ENCODE measurements at places on chromosomes 3 and 15.

DNA sequence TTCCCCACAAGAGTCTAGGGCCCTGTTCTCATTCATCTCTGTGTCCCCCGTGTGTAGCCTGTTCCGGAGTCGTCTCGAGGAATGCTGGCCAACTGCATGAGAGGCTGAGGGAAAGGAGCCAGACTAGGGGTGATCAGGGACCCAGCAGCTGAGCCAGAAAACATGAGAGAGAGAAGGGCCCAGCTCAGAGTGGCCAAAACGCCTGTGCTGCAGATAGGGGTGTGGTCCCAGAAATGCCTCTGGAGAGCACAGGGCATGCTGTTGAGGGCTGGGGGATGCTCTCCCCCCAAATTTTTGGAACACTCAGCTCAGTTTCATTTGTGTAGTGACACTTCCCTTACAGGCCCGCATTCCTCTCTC lies 14.1 kb downstream of the CYP1A2 start:
- DNase-seq = no peak

- no peak for DNase-seq
These were observed 173.4 kb upstream of the TPM1 start for GRCh38 chr15:62869116-62869515.

DNA sequence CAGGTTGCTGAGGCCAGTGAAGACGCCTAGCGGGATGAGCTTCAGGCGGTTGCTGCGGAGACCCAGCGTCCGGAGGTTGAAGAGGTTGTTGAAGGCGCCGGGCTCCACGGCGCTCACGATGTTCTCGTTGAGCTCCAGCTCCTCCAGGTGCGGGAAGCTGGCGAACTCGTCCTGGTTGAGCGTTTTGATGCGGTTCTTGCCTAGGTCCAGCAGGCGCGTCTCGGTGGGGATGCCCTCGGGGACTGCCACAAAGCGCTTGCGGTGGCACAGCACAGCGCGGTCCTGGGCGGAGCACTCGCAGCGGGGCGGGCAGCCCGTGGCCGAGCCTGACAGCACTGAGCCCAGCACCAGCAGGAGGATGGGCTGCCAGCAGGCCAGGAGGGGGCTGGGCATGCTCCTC lies 17.2 kb downstream of the LINGO1 start:
- no peak for DNase-seq

GRCh38 chr3:197204736-197205135 lies 93.7 kb downstream of the DLG1 start:
- DNase-seq = no peak

- DNase-seq = peak; percentile 29
These were observed 9.5 kb downstream of the SEC22C start for GRCh38 chr3:42572278-42572677.

DNA sequence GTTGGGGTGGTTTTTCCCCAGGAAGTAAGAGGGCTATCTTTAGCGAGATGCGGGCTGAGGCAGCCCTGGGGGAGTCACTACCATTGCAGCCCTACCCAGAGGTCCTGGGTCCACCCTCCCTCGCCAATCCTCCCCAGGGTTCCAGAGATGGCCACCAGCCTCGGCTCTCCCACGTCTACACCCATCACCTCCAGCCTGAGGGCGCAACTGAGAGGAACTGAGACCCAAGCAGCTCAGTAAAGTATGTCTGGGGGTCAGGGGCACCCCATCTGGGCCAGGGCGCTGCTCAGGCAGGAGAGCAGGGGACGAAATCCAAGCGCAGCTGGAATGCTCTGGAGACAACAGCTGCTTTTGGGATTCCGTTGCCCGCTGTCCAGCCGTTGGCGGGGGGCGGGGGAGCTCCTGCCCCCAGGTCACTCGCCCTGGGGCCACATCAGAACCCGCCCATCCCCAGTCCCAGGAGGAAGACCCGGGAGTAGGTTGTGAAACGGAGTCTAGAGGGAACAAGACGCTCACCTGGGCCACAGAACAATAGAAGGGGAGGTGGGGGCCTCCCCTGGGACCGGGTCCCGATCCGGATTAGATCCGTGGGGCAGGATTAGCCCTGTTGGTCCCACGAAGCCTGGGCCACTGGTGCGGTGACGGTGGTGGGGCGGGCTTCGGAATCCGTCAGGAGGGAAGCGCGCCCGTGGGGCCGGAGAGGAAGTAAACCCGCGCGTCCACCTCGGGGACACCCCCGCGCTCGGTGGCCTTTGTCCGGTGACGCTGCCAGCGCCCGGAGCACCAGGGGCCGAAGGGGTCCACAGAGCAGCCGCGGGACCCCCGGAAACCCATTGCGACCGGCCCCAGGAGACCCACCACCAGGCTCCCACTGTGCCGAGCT lies 1.4 kb upstream of the NDUFAF3 start:
- DNase-seq = no peak

- peak; percentile 60 for DNase-seq
These were observed 1.5 kb downstream of the ZIC1 start for GRCh38 chr3:147410526-147411237.

DNA sequence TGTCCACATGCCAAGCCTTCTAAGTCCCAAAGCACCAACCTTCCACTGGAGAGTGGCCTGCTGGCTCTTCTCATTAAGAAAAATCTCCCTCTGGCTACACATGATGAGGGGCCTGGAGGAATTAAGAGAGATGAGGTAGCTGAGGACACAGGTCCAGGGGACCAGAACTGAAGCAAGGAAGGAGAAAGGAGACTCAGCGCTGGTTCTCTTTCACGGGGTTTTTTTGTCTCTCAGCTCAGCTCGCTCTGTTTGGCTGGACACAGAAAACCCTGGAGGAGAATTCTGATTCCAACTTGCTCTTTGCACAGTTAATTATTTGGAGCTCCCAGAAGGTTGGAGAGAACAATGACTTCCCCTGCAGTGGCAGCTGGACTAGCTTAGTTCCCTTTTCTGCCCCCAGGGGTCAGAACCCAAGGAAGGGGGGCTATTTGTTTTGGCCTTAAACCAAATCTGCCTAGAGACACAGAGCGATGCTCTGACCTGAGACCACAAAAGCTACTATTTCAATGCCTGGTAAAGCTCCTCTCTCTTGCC lies 507.6 kb downstream of the FHIT start:
- DNase-seq = no peak

DNA sequence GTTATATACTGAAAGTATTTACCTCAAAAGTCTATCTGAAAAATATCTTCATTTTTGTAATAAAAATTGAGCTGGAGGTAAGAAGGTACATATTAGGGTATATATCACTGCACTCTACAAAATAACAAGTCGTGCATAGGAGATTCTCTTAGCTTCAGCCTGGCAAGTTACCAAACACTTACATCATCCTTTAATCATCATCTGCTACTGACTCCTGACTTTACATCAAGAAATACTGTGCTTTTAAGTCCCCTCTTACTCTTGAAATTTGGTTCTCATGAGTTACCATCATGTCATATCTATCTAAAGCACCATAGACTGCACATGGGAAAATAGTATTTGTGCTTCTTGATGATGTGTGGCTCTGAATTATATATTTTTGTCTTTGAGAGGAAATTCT lies 50.8 kb downstream of the LYSMD4 start:
- no peak for DNase-seq

DNA sequence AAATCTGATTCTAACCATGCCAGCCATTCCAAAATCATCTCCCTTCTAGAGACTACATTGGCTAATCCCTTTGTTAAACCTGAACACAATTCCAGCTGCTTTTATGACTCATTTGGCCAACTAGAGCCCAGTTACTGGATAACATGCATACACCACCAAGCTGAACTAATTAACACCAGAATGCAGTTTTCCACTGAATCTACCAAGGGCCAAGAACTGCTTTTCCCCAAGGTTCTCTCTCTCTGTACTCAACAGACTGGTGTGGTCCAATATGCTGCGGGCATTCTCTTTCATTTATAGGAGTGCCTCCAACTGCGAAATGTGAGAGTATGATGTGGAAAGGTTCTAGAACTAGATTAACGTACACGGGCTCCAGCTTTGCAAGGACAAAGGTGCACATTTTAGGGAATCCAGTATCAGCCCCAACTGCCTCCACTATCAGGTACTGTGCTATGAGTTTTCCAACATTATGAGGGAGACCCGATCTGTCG lies 1.5 kb downstream of the CHSY1 start:
- no peak for DNase-seq

DNA sequence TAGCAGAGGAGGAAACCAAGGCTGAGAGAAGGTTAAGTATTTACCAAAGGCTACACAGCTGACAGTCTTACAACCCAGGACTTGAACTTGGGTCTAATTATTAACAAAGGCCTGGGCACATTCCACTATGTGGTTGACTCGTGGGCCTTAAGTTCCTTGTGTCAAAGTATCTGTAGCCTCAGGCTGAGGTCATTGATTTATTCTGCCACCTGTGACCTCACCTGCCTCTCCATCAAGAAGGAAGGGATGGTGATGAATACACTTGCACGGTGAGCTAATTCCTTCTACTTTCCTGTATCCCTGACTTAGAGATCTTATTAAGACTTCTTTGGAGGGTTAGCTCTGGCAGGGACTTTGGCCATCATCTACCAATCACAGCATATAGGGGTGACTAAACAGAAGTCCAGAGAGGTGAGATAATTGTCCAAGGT lies 19.9 kb upstream of the LRRC58 start:
- no peak for DNase-seq

GRCh38 chr3:100647171-100647570 lies 37.8 kb downstream of the ADGRG7 start:
- DNase-seq = no peak

DNA sequence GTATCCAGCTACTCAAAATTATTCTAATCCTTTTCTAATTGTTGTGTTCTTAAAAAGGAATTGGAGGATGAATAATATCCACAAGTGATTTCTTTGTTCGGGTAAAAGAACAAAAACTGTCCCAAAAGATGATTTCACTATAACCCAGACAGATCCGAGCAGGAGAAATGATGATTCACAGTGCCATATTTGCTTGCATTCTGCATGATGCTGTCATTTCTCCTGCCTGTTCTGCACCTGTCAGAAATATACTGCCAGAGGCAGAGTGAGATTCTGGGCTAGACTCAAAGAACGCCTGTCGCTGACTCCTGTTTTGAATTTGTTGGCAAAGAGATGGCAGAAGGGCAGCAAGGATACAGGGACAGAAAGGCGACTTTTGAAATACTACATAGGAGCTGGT lies 34.7 kb upstream of the SLC24A5 start:
- no peak for DNase-seq

GRCh38 chr15:60408463-60408981 lies 10.7 kb upstream of the ANXA2 start:
- no peak for DNase-seq

- no peak for DNase-seq
These were observed 74.5 kb downstream of the TMEM108 start for GRCh38 chr3:133112666-133113065.

- no peak for DNase-seq
These were observed 14.8 kb upstream of the ACSBG1 start for GRCh38 chr15:78249131-78249530.

DNA sequence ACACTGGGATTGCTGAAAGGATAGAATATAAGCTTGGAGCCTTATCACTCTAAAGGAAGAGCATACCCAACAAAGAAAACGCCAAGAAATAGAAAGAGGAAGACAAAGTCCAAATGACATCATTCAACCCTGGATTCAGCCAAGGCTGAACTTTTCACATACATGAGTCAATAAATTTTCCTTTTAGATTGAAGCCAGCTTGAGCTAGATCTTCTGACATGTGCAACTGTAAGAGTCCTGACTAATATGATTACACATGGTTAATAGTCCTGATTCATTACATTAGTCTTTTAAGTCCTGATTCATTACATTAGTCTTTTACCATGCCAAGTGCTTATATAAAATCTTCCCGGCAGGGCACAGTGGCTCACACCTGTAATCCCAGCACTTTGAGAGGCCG lies 13.6 kb upstream of the DENND6A start:
- DNase-seq = no peak

- no peak for DNase-seq
These were observed 139.8 kb downstream of the WDR76 start for GRCh38 chr15:43966646-43967045.

GRCh38 chr3:14565868-14566588 lies 25.9 kb upstream of the GRIP2 start:
- DNase-seq = no peak

GRCh38 chr3:170606675-170607074 lies 20.8 kb upstream of the SLC7A14 start:
- no peak for DNase-seq
